ENCODE measurements at places on chromosomes 12 and 14.
A peak's percentile ranks its signal among the peaks of the same experiment; 100 is the strongest.

DNA sequence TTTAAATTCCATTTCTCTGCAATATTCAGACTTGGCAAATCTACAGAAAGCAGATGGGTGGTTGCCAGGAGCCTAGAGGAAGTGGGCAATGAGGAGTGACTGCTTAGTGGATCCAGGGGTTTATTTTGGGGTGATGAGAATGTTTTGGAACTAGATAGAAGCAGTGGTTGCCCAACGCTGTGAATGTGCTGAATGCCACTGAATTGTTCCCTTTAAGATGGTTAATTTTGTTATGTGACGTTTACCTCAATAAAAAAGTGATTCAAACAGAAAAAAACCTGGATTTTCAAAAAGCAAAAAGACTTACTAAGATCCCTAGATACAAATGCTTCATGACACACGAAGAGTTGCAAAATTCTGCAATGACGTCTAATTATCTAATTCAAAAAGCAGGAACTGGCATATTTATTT lies 34.2 kb downstream of the DAO start:
- no peak for DNase-seq

- no peak for DNase-seq
These were observed 9.0 kb upstream of the YLPM1 start for GRCh38 chr14:74754157-74754556.

GRCh38 chr12:2265461-2266167 lies 212.8 kb downstream of the CACNA1C start:
- no peak for DNase-seq

- DNase-seq = no peak
These were observed 219.5 kb upstream of the OTX2 start for GRCh38 chr14:57029620-57030253.

DNA sequence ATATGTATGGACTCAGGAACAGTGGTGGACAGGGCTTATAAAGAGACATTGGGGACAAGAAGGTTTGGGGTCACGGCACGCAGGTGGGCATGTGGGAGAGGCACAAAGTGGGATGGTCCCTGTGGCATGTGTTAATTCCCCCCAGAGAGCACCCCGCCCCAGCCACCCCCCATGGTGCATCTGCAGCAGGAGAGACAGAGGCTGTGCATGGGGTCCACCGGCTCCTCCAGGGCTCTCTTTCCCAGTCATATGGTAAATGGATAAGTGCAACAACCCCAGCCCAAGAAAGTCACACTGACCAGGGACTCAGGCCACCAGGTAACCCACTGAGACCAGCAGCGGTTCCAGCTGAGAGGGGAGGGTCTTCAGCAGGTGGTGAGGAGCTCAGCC lies 242.1 kb downstream of the BCL11B start:
- DNase-seq = no peak

DNA sequence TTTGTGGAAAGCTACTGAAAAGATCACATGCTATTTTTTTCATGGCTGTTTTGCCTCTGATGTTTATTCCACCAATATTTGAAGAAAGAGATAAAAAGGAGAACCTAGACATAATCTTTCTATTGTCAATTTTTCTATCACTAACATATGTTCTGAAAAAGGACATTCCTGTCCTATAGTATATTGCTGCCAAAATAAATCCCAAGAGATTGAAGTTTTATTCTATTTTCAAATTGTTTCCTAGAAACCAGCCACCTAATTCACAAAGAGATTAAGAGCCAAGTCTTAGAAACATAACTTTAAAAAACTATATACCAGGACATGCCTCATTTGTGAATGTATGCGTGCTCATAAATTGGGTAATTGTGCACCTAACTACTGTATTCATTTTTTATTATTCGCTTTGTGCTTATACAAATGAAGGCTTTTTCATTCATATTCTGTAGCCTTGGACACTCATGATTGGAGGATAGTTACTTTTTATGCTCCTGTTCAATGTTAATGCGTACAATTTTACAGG lies 200.7 kb downstream of the FUT8 start:
- no peak for DNase-seq

GRCh38 chr12:52660934-52661499 lies 9.0 kb upstream of the KRT2 start:
- DNase-seq = no peak

GRCh38 chr14:90049390-90049789 lies 12.4 kb upstream of the KCNK13 start:
- DNase-seq = no peak

- no peak for DNase-seq
These were observed 37.3 kb upstream of the EVL start for GRCh38 chr14:100027771-100028490.

DNA sequence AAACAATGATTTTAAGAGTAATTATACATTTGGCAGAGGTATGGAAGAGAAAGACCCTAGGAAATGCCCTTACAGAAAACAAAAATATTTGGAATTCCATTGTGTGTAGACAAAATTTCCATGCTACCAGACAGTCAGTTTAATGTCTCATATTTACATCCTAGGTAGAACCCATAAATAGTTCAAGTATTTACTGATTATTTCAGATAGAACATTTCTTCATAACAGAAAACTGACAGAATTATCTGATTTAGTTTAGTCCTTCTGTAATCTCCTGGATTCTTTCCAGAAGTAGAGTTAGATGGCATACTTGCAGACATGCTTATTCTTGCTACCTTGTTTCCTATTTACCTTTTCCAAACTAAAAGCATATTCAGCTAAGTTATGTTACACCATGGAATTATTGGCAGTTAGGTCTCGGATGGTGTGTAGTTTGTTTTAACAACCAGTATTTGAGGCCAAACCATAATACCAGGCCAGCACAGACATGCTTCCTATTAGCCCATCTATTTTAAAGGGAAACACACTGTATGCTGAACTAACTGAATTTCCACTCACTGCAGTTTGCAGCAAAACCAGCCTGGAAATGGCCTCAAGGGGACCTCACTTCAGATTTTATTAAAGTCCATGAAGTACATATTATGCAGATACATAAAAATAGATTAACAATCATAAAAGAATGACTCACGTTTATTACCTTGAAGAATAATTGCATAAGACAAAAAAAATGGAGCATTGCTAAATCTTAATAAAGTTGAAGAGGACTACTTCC lies 126.6 kb upstream of the LRIG3 start:
- no peak for DNase-seq

- peak; percentile 44 for DNase-seq
These were observed 141.6 kb upstream of the MAX start for GRCh38 chr14:65243766-65244442.

GRCh38 chr12:22254478-22254877 lies 80.0 kb downstream of the ST8SIA1 start:
- DNase-seq = no peak

DNA sequence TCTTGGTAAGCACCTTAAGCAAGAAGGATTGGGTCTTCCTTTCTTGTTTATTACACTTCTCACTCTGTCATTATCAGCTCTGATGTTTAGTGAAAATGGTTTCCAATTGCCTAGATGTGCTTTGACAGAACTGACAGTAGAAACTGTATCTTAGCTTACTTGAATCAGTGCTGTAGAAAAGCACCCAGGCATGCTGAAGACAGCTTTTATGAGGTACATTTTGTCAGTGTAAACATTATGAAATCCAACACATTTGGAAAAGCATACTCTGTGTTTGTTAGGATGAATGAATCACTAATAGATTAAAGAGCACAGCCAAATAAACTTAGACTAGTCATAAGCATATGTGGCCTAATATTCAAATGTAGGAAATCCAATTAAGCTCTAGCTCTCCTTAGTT lies 290.2 kb upstream of the NPAS3 start:
- no peak for DNase-seq

DNA sequence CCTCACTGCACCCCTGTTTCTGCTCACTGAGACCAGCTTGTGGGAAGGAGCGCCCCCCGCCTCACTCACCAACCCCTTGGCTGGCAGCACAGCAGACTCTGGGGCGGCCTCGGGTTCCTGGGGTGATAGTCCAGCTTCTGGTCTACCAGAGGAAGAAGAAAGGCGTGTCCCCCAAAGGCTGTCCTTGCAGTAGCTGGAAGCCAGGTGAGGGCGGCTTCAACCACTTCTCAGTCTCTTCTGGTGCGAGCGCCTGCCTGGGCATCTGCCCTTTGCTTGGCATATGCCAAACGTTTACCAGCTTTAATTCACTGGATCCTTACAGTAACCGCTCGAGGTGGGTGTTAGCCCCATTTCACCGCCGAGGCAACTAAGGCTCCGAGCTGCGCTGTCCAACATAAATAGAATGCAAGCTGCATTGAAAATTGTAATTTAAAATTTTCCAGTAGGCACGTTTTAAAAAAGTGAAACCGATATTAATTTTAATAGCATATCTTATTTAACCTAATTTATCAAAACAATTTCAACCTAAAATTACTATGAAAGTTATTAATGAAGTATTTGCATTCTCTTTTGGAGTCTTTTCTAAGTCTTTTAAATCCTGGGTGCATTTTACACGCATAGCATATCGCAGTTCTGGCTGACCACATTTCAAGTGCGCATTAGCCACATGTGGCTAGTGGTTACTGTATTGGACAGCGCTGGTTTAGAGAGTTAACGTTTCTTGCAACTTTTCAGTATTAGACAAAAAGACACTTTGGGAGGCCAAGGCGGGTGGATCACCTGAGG lies 872 bp downstream of the FAM177A1 start:
- peak; percentile 57 for DNase-seq

DNA sequence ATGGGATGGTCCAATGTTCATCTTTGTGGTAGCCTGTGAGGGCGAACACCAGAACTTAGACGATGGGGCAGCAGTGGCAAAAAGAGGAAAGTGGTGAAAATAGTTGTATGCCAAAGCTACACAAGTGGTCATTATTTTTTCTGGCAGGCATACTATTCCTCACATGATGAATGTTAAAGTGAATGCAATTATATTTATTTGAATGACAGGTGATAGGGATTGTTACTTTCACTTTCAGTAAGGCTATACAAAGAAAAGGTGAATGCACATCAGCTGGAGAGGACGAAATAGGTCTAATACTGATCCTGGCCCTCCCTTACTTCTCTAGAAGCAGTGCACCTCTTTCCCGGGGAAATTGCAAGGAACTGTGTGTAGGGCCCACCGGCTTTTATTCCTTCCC lies 470.1 kb downstream of the TMTC2 start:
- no peak for DNase-seq

- DNase-seq = no peak
These were observed 99.2 kb downstream of the PHETA1 start for GRCh38 chr12:111269718-111270117.
